ENCODE measurements at places on chromosomes 12 and 14.

GRCh38 chr14:34714320-34715126 is at the start of gene CFL2:
CFL2 (minus strand) TSS chr14:34714593; CDS start chr14:34714540, 53 bp downstream.
- peak; percentile 72 for DNase-seq

DNA sequence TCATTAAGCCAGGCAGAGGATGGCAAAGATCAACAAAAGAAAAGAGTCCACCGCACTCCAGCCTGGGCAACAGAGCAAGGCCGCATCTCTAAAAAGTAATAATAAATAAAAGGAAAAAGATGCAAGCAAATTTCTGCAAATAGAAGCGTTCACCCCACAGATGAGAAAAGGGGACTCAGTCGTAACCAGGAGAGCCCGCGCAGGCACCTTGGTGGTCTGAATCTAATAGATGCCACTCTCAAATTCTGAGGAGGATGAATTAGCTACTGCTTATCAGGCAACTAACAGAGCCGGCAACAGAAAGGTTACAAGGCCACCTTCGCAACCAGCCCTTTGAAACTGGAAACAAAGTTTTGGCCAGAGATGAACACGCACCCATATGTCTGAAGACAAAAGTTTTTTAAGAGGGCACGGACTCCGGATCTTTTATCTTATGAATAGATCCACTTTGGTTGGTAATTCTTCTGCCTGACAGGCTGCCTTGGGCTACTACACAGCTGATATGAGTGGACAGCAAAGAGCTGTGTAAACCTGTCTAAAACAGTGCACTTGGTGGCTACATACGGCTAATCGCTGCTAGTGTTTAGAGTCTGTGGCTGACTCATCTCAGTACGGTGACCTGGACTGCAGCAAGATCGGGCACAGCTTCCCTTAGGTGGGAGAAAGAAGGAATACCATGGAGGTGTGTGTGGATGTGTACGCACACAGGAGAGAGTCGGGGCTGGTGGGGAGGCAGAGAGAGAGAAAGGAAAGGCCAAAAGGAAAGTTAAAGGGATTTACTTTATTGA is 32.9 kb upstream of the TTC7B start:
- DNase-seq: no peak

DNA sequence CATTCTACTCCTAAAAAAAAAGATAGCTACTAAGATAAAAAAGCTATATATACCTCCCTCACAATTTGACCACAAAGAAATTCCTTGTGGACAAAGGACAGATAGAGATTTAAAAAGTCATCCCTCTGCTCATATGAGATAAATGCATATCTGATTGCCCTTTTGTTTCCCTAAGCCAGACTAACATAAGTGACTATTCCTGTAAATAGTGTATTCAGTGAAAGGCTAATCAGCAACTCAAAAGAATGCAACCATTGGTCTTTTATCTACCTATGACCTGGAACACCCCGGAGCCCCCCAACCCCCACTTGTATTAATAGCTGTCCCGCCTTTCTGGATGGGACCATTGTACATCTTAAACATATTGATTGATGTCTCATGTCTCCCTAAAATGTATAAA is 6.3 kb upstream of the TMPO start:
- no peak for DNase-seq

GRCh38 chr14:67370830-67371229 is 10.7 kb downstream of the EIF2S1 start:
- no peak for DNase-seq

All from COLO829 (cell line).